H9 (cell line): ENCODE measurements at places on chromosomes 4 and X. TPM values are rescaled to one million over a fixed set of nuclear protein-coding genes. Genes with fewer than 3 reads are reported as not detected.

DNA sequence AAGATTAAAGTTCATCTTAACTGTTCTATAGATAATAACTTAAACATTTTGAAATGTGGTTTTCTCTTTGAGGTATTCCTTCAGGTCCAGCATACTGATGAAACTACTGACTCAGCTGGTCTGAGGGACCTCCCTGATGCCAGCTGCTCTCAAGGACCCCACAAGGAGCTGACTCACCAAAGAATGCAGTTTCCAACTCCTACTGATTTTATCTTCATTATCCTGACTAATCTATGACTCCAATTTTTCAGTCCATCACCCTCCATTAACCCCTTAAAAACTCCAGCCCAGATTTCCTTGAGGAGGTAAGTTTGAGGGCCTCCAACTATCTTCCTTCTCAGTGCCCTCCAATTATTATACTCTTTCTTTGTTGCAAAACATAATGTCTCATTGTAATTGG lies 1.4 kb upstream of the UGT2B4 start:
- DNase-seq: no peak

DNA sequence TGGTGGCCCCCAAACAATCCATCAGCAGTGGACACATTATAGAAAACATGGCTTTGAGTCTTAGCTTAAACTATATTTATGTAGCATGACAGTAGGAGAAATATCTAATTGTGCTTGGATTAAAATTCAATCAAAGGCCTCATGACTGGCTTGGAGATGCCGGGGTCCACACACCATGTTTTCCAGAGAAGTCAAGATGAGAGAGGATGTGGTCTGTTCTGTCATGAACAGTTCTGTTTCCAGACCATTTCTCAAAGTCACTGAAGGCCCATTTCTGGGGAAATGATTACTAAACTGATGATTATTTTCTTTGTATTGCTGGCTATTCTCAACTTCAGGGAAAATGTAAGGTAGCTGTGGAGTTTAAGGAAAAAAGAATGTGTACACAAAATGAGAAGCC lies 76.3 kb downstream of the C4orf51 start:
- DNase-seq: no peak

DNA sequence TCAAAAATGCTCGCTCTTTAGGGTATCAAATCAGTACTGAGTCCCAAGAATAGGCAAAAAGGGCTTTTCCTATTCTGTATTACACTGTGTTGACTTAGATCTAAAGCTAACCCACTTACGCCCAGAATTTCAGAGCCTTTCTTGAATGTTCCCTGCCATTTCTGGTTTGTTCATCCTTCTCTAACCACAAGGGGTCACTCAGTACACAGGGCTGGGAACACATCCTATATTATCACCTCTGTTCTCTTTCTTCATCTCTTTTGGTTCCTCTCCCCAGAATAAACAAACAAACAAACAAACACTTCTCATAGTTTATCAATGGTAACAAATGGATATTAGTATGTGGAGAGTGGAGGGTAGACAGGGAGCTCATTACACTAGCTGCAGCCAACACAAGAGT lies 25.5 kb upstream of the MORC4 start:
- DNase-seq: no peak

DNA sequence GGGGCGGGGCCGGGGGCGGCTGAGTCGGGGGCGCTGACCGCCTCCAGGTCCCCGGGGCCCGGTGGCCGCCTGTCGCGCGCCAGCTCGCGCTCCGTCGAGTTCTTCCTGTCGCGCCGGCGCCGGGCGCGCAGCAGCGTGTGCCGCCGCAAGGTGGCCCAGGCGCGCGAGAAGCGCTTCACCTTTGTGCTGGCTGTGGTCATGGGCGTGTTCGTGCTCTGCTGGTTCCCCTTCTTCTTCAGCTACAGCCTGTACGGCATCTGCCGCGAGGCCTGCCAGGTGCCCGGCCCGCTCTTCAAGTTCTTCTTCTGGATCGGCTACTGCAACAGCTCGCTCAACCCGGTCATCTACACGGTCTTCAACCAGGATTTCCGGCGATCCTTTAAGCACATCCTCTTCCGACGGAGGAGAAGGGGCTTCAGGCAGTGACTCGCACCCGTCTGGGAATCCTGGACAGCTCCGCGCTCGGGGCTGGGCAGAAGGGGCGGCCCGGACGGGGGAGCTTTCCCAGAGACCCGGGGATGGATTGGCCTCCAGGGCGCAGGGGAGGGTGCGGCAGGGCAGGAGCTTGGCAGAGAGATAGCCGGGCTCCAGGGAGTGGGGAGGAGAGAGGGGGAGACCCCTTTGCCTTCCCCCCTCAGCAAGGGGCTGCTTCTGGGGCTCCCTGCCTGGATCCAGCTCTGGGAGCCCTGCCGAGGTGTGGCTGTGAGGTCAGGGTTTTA lies 1.5 kb downstream of the ADRA2C start:
- peak; percentile 80 for DNase-seq

DNA sequence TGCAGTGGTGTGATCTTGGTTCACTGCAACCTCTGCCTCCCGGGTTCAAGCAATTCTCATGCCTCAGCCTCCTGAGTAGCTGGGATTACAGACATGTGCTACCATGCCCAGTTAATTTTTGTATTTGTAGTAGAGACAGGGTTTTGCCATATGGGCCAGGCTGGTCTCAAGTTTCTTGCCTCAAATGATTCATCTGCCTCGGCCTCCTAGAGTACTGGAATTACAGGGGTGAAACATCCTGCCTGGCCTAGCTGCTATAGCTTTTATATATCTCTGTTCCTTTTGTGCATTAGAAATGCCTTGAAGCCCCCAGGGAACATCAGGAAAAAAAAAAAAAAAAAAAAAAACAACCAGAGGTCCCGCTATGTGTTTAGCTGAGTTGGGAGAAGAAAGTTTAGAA lies 34.8 kb downstream of the UBE2K start:
- DNase-seq: no peak

DNA sequence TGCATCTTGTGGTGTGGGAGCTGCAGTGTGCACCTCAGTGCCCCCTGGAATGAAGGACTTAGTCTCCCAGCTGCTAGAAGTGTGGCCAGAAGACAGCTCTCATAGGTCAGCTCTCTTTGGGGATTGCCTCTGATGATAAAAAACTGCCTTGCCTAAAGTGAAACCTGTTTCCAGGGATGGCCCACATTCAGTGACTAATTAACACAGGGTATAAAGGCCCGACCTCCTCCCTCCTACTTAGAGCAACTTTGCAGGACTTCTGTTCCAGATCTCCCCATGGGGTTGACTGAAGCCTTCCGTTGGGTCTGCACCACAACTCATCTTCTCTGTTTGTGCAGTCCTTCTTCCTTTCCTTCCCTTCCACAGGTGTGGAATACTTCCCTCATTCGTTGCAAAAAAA lies 53.2 kb downstream of the SPINK2 start:
- DNase-seq: no peak

The SRPX gene
- 2.5 and 2.8 TPM in 2 replicates for total RNA-seq

The AKAP4 gene
- total RNA-seq: not detected in 2 replicates

The SPANXA2 gene
- not detected in 2 replicates for total RNA-seq

The MAGEB2 gene
- total RNA-seq: 0.13 and 0.18 TPM in 2 replicates

The KLHL34 gene
- not detected in 2 replicates for total RNA-seq
